Vagina (tissue), 2 donors: ENCODE measurements at places on chromosomes 1 and 21.

DNA sequence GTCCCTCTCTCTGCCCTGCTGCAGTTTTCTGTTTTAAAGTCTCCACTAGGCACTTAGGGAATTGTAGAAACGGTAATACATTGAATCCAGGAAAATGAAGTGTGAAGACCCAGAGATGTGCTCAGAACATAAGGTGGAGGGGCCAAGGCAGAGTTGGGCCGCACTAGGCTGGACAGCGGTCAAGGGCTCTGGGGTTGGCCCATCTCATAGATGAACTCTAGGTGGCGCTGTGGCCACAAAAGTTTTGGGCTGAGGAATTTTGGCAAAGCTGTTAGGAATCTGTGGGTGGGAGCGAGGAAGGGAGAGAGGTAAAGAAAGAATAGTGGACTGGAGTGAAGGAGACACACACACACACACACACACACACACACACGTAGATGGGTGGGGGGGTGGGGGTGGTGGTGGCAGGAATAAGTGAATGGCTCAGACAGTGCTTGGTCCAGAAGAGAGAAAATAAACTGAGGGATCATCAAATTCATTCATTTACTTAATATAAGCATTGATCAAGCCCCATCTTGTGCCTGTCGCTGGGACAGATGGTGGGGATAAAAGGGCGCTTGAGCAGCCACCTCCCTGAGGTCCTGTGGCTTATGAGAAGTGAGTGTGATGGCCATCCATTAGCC, 258.5 kb downstream of the TRABD2B start:
- no peak for DNase-seq

- no peak for DNase-seq
These were observed 2.8 kb downstream of the SPATC1L start for GRCh38 chr21:46181436-46181835.

DNA sequence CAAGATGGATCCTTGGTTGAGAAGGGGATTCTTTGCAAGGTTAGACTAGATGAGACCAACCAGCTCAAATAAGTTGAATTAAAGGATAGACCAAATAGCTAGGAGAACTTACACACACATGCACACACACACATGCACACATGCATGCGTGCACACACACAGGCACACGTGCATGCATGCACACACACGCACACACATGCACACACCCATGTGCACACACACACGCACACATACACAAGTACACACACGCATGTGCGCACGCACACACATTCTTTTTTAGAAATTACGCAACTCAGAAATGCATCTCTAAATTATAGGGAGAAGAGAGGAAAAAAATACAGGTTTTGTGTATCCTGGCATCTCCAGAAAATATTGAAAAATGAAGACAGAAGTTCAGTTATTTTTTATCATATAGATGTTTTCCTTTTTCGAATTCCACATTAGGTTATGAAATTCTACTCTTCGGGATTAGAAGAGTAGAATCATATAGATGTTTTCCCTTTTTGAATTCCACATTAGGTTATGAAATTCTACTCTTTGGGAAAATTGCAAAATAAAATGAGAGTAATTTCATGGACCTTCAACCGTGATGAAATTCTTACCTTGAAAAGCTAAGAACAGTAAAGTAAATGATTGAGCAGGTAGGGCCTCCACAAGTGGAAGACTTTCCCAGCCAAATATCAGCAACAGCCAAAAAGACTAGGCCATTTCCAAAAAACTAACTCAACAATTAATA, 243.2 kb upstream of the USP25 start:
- no peak for DNase-seq

DNA sequence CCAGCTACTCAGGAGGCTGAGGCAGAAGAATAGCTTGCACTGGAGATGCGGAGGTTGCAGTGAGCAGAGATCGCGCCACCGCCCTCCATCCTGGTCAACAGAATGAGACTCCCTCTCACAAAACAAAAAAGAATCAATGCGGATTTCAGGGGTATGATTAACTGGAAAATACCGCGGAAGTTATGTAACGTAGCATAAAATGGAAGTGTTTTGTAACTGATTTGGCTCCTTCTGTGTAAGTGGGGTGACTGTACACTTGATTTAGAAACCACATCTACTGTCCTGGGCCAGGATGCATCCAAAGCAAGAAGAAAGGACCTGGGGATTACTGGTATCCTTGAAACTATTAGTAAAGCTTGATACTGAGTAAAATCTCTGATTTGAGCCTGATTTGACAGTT, 3.1 kb upstream of the VAMP4 start:
- no peak for DNase-seq

- no peak for DNase-seq
These were observed 27.9 kb upstream of the TRABD2B start for GRCh38 chr1:48025076-48025475.

DNA sequence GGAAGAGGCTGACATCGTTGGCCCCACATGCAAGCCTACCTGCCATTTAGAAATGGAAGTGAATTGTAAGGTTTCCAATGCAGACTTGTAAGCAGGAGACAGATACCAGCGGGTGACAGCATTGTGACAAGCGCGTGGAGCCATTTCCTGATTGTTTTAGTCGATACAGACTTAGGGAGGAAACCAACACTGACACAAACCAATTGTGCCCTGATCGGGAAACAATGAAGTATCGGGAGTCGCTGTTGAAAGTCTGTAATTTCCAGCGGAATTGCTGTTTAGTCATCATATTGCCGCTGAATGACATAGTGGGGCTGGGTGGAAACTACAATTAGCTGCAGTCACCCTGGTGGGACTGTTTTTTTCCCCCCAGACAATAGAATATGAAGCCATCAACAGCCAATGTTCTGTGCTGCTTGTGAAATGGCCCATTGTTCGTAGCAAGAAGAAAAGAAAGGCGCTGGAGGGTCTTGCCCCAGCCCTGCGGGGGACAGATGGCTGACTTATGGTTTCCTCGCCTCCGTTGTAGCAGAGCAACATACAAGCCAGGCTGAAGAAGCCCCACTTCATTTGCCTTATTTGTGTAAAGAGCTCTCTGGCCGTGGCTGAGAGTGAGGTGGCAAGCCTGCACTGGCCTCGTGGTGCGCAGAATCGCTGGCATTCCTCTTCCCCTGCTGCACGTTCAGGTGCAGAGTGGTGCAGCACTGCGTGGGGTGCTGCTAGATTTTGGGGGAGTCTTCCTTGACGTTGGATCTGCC, 462.7 kb downstream of the CAMTA1 start:
- DNase-seq: peak; percentile 27

- DNase-seq: no peak
These were observed 834.0 kb upstream of the TMPRSS15 start for GRCh38 chr21:19237608-19238007.

DNA sequence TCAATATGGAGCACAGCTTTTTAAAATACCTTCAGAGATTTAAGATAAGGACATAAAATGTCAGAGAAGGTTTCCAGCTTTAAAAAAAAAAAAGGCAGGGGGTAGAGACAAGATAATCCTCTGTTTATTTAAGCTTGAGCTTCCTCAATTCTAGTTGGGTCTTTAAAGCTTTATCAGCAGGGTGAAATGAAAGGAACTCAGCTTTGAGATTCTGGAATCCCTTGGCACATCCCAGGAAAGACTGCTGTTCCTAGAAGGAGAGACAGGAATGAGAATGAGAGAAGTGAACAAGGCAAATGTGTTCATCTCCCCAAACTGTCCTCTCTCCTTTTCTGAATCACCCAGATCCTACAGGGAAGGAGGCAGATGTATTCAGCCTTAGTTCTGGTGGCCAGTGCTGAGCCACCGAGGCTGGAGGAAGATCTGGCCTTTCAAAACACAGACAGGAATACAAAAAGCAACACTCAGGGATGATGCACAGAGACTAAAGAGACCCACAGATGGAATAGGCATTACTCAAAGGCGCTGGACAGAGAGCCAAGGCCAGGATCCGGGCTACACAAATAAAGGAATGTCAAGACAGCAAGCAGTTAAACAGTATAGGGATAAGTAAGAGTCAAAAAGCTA, 385.8 kb upstream of the DUSP10 start:
- DNase-seq: no peak

- DNase-seq: no peak
These were observed 35.0 kb downstream of the USP24 start for GRCh38 chr1:55180075-55180670.

DNA sequence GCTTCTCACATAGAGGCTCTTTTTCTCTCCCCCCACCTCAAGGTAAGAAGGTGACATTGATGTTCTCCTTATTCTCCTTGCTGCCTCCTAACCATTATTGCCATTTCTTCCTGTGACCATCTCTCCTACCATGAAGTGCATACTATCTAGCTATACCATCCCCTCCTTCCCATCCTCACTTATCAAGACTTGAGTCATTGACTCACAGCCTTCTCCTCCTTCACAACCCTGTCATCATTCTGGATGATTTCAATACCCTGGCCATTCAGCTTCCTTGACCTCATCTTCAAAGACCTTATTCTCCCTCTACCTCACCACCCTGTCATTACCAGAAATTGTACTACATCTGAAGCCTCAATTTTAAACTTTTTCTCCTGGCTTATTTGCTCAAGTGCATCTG, 10.9 kb upstream of the HIPK1 start:
- no peak for DNase-seq

GRCh38 chr21:46153247-46154154, 1.9 kb downstream of the FTCD start:
- peak; percentile 75 for DNase-seq

DNA sequence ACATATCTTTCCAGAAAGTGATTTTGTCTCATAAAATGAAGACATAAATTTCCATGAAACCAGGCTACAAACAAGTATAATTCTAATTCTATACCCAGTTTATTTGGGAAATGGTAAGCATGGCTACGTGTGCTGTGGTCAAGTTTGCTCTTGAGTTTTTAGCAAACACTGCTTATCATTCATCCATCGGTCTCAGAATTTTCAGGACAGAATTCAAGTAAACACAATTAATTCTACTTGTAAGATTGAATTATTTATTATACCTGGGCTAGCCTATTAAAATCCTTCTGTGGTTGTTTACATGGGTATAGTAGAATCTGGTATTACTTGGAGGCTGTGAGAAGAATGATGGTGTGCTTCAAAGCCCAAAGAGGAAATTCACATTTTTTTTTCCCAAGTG, 68.3 kb downstream of the CHIA start:
- DNase-seq: no peak

GRCh38 chr1:75328691-75329090, 194.5 kb downstream of the LHX8 start:
- no peak for DNase-seq

GRCh38 chr21:14454016-14455009, 71.4 kb upstream of the HSPA13 start:
- no peak for DNase-seq

- DNase-seq: no peak
These were observed 13.2 kb downstream of the PDXK start for GRCh38 chr21:43731891-43732711.

DNA sequence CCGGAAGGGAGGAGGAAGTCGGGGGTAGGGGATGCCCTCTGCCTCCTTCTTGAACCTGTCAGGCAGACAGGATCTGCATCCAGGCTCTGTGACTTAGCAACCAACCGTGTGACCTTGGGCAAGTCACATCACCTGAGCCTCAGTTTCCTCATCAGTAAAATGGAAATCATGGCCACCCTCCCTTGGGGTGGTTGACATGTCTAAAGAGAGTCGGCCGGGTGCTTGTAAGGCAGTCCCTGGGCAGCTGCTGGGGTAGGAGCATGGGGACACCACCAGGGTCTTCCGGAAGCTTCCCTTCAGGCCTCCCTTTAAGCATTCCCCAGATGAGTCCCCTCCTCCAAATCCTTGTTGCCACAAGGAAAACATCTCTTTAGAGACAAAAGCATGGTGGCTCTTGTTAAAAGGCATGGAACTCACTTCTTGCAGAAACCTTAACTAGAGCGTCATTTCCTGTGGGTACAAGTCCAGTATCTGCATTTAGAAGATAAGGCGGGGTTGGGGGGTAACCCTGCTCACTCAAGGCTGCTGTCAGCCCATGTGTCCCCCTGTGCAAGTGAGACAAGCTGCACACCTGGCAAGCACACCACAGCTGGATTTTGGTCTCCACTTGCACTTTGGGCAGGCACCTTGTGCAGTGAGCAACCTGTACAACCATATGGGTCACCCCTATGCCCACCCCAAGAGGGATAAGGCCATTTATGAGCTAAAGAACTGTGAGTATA, 10.4 kb downstream of the CLCNKB start:
- DNase-seq: no peak

DNA sequence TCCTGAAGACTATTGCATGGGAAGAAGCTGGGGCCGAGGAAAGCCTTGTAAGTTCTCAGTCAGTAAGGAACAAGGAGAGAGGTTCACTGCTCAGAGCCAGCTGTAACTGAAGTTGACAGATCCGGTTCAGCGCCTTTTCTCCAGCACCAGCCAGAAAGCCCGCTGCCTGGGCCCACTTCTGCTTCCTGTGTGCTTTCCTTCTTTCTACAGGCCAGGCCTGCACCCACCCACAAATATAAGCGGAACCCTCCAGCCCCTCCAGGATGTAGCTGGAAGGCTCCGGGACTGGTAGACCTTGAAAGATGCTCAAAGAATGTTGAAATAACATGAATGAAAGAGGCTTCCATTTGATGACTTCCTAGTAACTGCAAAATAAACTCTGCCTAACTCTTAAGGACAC, 38.8 kb downstream of the PARP1 start:
- DNase-seq: no peak

DNA sequence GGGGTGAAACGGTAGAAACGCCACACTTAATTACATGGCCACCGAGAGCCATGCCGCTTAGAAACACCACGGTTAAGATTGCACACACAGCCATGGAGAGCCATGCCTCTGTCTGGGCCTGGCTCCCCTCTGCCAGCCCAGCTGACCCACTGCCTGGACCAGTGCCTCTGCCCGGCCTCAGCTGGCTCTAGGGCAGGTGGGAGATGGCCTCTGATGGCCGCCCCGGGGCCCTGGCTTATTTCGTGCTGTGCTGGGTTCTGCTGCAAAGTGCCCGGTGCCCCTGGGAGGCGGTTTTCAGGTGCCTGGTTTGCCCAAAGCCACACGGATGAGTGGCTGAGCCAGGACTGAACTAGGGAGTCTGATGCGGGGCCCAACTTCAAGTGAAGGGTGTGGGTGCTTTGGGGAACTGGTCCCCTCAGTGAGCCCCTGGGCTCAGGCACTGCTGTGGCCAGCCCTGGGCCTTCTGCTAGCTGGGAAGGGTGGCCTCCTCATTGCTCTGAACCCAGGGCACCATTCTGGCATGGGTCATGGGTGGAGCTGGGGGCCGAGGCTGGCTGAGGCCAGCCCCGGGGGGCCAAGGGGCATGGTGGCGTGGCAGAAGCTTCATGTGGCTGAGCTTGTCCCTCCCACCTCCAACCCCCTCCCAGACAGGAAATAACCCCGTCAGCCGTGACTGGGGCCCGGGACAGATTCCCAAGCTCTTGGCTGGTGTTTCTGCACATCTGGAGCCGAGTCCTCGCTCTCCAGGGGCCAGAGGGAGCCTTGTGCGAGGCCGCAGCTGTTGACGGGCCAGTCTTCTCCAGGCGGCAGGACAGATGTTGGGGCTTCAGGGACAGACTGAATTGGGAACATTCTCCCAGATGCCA, 1.9 kb upstream of the GPR153 start:
- DNase-seq: no peak
